ENCODE measurements at places on chromosomes 3 and 15. TPM values are rescaled to one million over a fixed set of nuclear protein-coding genes. Genes with fewer than 3 reads are reported as not detected.

Gene MNS1
- 1.1 TPM for total RNA-seq

Gene MAGI1
- 36.0 TPM for total RNA-seq

Gene PCSK6
- 11.6 TPM for total RNA-seq

Gene SLC35G2
- total RNA-seq: 8.2 TPM

Gene ZNF860
- total RNA-seq: 0.28 TPM

Gene PLS1
- 0.14 TPM for total RNA-seq

Gene USP13
- 4.1 TPM for total RNA-seq

Gene MOBP
- total RNA-seq: not detected

Gene GOLGA6L7
- not detected for total RNA-seq

Gene PP2D1
- total RNA-seq: not detected

Gene FSIP1
- 1.7 TPM for total RNA-seq

Gene SLC28A2
- total RNA-seq: not detected

Gene CHAC1
- 40.8 TPM for total RNA-seq

Gene THSD4
- 33.8 TPM for total RNA-seq

Gene CPA3
- not detected for total RNA-seq

Gene CIAO2A
- total RNA-seq: 65.1 TPM

Gene ITGA11
- 55.0 TPM for total RNA-seq

Gene P2RY13
- not detected for total RNA-seq

Gene CLSTN2
- 0.14 TPM for total RNA-seq

Gene CMTM6
- 104 TPM for total RNA-seq

Gene LCTL
- 0.28 TPM for total RNA-seq

Gene GPR27
- total RNA-seq: not detected
